ENCODE measurements at places on chromosomes 3 and 15. TPM values are rescaled to one million over a fixed set of nuclear protein-coding genes. Genes with fewer than 3 reads are reported as not detected.

The ITGA11 gene
- 4.3 TPM for total RNA-seq

GRCh38 chr3:11641683-11642430 lies 1.9 kb downstream of the VGLL4 start:
- H3K27ac ChIP-seq: peak overlapping the region; percentile 95
- peak overlapping the region; percentile 59 for H3K4me3 ChIP-seq
- peaks cover 47% of the 10 kb centered on the region for H3K4me1 ChIP-seq
- H3K27me3 ChIP-seq: no peaks in the 10 kb centered on the region

DNA sequence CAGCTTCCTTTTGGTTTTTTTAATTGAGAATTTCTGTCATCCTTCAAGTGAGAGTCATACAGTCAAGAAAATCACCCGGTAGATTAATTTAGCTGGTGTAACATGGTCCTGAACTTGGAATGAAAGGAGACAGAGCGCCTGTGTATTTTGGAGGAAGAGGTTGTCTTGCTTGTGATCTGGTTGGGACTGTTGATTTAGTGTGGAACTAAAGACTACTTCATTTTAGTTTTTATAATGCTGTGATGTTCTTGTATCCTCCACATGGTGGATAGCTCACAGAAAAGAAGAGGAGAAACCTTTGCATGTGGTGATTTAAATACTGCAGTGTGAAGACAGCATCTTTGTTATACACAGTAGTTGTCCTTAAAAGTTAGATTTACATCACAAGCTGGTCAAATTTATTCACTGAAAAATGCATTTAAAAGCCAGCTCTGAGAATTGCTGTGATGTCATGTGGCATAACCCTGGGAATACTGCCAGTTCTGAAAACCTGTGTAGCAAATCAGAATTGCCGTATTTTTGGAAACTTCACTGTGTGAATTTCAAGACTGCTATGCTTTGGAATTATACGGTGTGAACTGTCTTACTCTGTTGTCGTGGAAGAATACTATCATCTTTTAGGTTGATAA lies 268.5 kb downstream of the PTPRG start:
- H3K36me3 ChIP-seq: no peaks in the 10 kb centered on the region
- H3K4me3 ChIP-seq: no peak overlapping the region
- H3K27me3 ChIP-seq: no peaks in the 10 kb centered on the region
- peak; percentile 39 for DNase-seq
- H3K27ac ChIP-seq: peak overlapping the region; percentile 11

- no peaks in the 10 kb centered on the region for H3K4me1 ChIP-seq
- no peak overlapping the region for H3K4me3 ChIP-seq
- no peaks in the 10 kb centered on the region for H3K36me3 ChIP-seq
- H3K27me3 ChIP-seq: no peaks in the 10 kb centered on the region
- DNase-seq: no peak
These were observed 45.9 kb upstream of the ATP1B3 start for GRCh38 chr3:141830508-141830907.

DNA sequence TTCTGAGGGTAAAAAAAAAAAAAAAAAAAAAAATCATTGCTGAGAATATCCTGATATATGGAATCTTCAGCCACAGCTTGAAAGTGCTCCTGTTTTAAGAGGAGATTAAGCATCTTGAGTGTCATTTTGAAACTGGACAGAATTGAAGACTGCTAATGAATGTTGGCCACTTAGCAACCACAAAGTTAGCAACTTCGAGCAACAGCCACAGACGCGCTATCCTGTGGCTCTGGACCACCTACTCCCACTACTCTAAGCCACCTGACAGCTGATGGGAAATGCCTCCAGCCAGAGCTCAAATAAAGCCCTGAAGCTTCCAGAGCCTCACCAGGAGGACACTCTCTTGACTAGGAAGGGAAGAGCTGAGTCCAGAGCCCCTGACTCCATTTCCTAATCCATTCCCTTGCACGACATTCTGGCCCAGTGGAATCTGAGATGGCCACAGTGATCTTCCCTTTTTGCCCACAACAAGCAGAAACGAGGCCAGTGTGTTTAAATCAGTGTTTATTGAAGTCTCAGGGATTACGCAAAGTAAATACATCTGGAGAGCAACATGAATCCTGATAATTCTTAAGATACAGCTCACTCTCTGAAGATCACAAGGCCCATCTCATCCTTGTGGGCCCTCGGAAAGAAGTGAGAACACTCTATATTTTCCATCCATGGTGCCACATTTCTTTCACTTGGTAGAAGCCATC lies 58.6 kb downstream of the TMEM212 start:
- no peak for DNase-seq
- no peaks in the 10 kb centered on the region for H3K36me3 ChIP-seq
- no peaks in the 10 kb centered on the region for H3K4me1 ChIP-seq
- no peak overlapping the region for H3K4me3 ChIP-seq
- H3K27ac ChIP-seq: no peak overlapping the region
- no peaks in the 10 kb centered on the region for H3K27me3 ChIP-seq

- no peaks in the 10 kb centered on the region for H3K36me3 ChIP-seq
- H3K4me1 ChIP-seq: no peaks in the 10 kb centered on the region
- H3K4me3 ChIP-seq: peak overlapping the region; percentile 46
- H3K27me3 ChIP-seq: no peaks in the 10 kb centered on the region
- peak; percentile 56 for DNase-seq
These were observed 224.7 kb upstream of the GBE1 start for GRCh38 chr3:81985996-81986723.

- no peaks in the 10 kb centered on the region for H3K27me3 ChIP-seq
- no peak overlapping the region for H3K27ac ChIP-seq
- no peaks in the 10 kb centered on the region for H3K4me1 ChIP-seq
- no peak overlapping the region for H3K4me3 ChIP-seq
These were observed 8.0 kb upstream of the ZNF501 start for GRCh38 chr3:44721231-44722102.

DNA sequence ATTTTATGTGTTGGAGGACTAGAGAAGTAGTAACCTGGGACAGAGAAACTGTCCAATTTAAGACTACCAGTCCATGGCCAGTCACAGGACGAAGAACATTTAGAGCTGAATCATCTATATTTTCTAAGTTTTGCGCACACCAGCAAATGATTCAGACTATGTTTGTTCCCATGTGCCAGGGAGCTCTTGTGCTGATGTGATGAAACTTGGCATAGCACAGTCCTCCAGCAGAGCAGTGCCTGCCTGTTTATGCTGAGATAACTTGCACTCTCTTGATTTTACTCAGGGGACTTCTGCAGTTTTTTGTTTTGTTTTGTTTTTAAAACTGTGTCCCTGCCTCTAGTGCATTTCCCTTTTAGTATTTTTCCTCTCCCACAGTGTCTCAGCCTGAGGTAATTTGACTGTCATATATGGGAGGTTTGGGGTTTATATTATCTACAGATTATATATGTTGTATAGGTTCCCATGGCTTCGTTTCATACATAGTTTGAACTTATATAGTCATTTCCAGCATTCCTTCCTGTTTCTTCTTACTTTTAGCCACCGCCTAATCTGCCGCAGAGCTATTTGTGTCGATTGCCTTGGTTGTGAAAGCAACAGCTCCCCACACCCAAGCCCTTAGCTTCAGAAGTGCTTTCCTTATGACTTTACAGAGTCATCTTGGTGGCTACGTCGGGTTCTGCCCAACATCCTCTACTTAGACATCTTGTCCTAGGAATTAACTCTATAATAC lies 45.5 kb downstream of the PPM1L start:
- H3K36me3 ChIP-seq: no peaks in the 10 kb centered on the region
- peak overlapping the region; percentile 25 for H3K27ac ChIP-seq
- no peaks in the 10 kb centered on the region for H3K4me1 ChIP-seq
- DNase-seq: peak; percentile 54
- H3K4me3 ChIP-seq: no peak overlapping the region
- no peaks in the 10 kb centered on the region for H3K27me3 ChIP-seq

DNA sequence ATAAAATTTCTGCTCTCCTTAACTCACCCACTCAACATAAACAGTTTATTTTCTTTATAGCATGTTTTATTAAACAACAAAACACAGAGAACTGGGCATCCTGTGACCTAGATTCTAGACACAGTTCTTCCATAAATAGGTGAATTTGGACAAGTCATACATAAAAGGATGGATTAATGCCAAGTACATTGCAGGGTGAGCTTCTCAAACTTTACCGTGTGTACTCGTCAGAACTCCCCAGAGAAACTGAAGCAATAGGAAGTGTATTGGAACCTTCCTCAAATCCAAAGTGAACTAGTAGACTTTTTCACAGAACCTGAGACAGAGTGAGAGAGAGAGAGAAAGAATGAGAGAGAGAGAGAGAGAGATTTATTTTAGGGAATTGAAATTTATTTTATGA lies 139.7 kb downstream of the CD47 start:
- H3K27ac ChIP-seq: no peak overlapping the region
- no peak overlapping the region for H3K4me3 ChIP-seq
- DNase-seq: no peak
- H3K4me1 ChIP-seq: no peaks in the 10 kb centered on the region

GRCh38 chr3:131995891-131996290 lies 38.9 kb downstream of the CPNE4 start:
- H3K4me1 ChIP-seq: no peaks in the 10 kb centered on the region
- DNase-seq: no peak
- no peak overlapping the region for H3K27ac ChIP-seq
- no peaks in the 10 kb centered on the region for H3K27me3 ChIP-seq
- no peak overlapping the region for H3K4me3 ChIP-seq

GRCh38 chr3:129610276-129610675 lies 3.8 kb upstream of the PLXND1 start:
- H3K4me1 ChIP-seq: peaks cover 25% of the 10 kb centered on the region
- no peak overlapping the region for H3K4me3 ChIP-seq
- H3K36me3 ChIP-seq: no peaks in the 10 kb centered on the region
- no peak overlapping the region for H3K27ac ChIP-seq
- no peak for DNase-seq
- H3K27me3 ChIP-seq: no peaks in the 10 kb centered on the region

GRCh38 chr15:29695489-29696167 lies 126.6 kb downstream of the TJP1 start:
- no peaks in the 10 kb centered on the region for H3K36me3 ChIP-seq
- DNase-seq: peak; percentile 15
- H3K27me3 ChIP-seq: no peaks in the 10 kb centered on the region
- no peak overlapping the region for H3K4me3 ChIP-seq

GRCh38 chr3:118186051-118186450 lies 848.6 kb downstream of the IGSF11 start:
- no peak overlapping the region for H3K27ac ChIP-seq
- DNase-seq: no peak
- no peaks in the 10 kb centered on the region for H3K4me1 ChIP-seq
- no peak overlapping the region for H3K4me3 ChIP-seq

DNA sequence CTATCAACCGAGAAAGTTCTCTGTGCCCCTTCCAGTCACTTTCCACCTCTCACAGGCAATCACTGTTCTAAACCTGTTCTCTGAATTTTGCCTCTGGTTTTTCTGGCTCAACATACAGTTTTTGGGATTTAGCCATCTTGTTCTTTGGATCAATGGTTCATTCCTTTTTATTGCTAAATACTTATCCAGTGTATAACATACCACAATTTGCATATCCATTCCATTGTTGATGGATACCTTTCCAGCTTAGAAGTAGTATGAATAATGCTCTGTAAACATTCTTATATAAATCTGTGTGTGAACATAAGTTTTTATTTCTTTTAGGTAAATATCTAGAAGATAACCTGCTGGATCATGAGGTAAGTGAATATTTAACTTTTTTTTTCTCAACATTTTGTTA lies 87.8 kb upstream of the FNDC3B start:
- H3K27me3 ChIP-seq: no peaks in the 10 kb centered on the region
- no peaks in the 10 kb centered on the region for H3K4me1 ChIP-seq
- no peaks in the 10 kb centered on the region for H3K36me3 ChIP-seq
- no peak overlapping the region for H3K4me3 ChIP-seq
- no peak overlapping the region for H3K27ac ChIP-seq

GRCh38 chr3:73719861-73720260 lies 95.1 kb upstream of the PDZRN3 start:
- H3K4me1 ChIP-seq: no peaks in the 10 kb centered on the region
- H3K27me3 ChIP-seq: no peaks in the 10 kb centered on the region
- H3K4me3 ChIP-seq: no peak overlapping the region
- H3K36me3 ChIP-seq: no peaks in the 10 kb centered on the region

The NANOGP8 gene
- 9.6 TPM for total RNA-seq

The KIF23 gene
- total RNA-seq: 23.9 TPM

DNA sequence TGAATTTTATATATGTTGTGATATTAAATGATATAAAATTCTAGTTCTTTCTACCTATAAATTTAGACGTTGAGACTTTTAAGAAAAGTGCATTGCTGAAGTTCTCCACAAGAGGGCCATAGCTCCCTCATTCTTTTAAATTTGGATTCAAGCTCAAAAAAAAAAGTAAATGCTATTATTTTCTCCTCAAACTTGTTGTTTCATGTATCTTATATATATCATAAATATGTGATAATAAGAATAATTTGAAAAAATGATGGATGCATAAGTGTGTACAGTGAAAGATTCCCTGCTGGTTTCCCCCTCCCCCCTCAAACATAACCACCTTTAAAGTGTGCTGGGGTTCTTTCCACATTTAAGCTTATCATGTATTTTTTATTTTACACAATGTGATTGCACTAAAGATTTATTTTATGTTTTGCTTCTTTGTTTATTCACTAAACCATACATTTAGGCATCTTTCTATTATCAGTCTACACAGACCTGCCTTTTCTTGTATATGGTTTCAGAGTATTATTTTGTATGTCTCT lies 769.4 kb upstream of the GOLIM4 start:
- H3K4me1 ChIP-seq: no peaks in the 10 kb centered on the region
- no peaks in the 10 kb centered on the region for H3K27me3 ChIP-seq
- H3K27ac ChIP-seq: no peak overlapping the region

DNA sequence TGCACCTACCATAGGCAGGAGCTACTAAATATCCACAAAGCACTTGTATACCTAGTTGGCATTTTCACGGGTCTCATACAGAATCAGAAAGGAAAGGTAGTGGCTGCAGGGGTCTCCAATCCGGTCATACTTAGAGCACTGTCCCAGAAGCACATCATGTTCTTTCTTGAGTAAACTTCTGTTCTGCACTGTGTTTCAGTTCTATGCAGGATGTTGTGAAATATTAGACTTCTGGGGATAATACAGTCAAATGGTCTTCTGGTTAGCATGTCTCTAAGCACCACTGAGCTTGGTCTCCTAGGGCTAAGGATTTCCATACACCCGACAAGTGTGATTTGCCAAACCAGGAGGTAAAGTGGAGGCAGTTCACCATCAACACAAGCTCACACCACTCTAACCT lies 27.9 kb downstream of the MINDY4B start:
- H3K27ac ChIP-seq: no peak overlapping the region
- peaks cover 3% of the 10 kb centered on the region for H3K4me1 ChIP-seq
- H3K4me3 ChIP-seq: no peak overlapping the region
- DNase-seq: no peak
